ENCODE measurements at places on chromosomes 1 and 21. TPM values are rescaled to one million over a fixed set of nuclear protein-coding genes. Genes with fewer than 3 reads are reported as not detected.
A peak's percentile ranks its signal among the peaks of the same experiment; 100 is the strongest.

DNA sequence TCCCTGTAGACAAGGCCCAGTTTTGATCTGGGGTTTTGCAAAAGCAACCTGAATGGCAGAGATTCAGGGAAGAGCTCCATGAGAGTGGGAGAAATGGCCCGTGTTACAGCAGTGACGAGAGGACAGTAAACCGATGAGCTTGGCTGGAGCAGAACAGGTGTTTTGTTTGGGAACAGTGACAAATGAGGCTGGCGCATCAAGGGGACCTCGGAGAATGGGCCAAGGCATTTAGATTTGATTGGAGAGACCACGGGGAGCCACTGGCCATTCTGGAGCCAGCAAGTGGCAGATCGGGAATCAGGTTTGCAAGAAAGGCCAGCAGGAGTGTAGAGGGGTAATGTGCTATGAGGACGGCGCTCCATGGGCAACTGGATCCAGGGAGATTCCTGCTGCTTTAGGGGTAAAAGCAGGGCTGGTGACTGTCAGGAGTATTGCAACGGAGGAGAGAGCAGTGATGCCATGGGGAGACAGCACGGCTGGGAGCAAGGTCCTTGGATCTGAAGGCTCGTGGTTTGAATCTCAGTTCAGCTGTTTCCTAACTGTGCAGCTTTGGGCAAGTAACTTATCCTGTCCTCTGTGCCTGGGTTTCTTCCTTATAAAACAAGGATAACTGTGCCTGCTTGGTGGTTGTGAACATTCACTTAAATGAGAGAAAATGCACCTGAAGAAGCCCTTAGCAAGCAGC lies 9.9 kb upstream of the KLHDC7A start:
- peaks cover 23% of the 10 kb centered on the region for H3K27me3 ChIP-seq
- no peak overlapping the region for H3K27ac ChIP-seq
- DNase-seq, result no peak
- no peaks in the 10 kb centered on the region for H3K4me1 ChIP-seq

DNA sequence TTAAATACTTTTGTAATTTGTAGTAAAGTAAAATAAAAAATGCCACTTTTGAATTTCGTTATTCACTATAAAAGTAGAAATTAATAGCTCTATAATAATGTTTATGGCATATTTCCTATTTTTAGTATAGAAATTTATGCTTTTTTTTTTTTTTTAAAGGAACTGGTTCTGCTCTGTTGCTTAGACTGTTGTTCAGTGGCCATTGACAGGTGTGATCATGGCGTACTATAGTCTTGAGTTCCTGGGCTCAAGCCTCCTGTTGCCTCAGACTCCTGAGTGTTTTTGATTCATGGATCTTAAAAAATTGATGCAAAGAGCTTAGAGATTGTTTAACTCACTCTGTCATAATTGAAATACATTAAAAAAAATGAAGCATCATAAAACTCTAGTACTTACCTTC lies 53.6 kb downstream of the RPS6KC1 start:
- no peaks in the 10 kb centered on the region for H3K4me1 ChIP-seq
- H3K36me3 ChIP-seq, result peaks cover 17% of the 10 kb centered on the region
- no peak for DNase-seq

GRCh38 chr1:184647471-184647870 lies 107.2 kb downstream of the EDEM3 start:
- no peak overlapping the region for H3K27ac ChIP-seq
- no peak overlapping the region for H3K4me3 ChIP-seq
- no peaks in the 10 kb centered on the region for H3K27me3 ChIP-seq
- DNase-seq, result no peak
- peaks cover 32% of the 10 kb centered on the region for H3K4me1 ChIP-seq
- H3K36me3 ChIP-seq, result no peaks in the 10 kb centered on the region

DNA sequence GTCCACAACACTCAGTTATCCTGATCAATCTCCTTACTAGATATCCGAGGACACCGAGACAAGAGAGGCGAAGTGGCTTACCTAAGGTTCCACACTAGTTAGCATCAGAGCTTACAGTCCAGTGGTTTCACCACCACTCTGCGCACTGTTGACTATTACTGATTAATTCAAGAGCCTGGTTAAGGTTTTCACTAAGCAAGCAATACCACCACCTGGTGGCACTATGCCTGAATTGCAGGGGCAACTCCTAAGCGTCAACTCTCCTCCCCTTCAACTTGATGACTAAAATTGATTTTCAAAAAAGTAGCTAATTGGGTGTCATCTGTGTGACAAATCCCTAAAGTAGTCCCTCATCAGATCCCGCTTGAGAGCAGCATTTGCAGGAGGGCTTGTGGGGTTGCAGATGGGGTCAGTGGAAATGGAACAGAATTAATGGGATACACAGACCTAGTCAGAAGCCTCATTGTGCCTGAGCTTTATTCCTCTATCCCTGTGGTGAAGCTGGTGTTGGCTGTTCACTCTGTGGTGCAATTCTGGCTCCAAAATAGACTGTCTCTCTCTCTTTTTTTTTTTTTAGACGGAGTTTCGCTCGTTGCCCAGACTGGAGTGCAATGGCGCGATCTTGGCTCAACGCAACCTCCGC lies 9.1 kb downstream of the TTC22 start:
- peaks cover 16% of the 10 kb centered on the region for H3K27me3 ChIP-seq
- H3K36me3 ChIP-seq, result no peaks in the 10 kb centered on the region
- no peak for DNase-seq
- H3K4me3 ChIP-seq, result no peak overlapping the region
- H3K27ac ChIP-seq, result no peak overlapping the region

GRCh38 chr1:27872802-27873551 lies 633 bp downstream of the THEMIS2 start:
- H3K4me3 ChIP-seq, result peak overlapping the region; percentile 70
- no peak for DNase-seq
- peaks cover 8% of the 10 kb centered on the region for H3K4me1 ChIP-seq
- peak overlapping the region; percentile 40 for H3K27ac ChIP-seq

- H3K4me1 ChIP-seq, result no peaks in the 10 kb centered on the region
- H3K27me3 ChIP-seq, result no peaks in the 10 kb centered on the region
- DNase-seq, result no peak
Measured at GRCh38 chr1:246078126-246078887, 428.8 kb downstream of the SMYD3 start.

- no peak overlapping the region for H3K4me3 ChIP-seq
- no peaks in the 10 kb centered on the region for H3K36me3 ChIP-seq
- no peaks in the 10 kb centered on the region for H3K27me3 ChIP-seq
Measured at GRCh38 chr21:42032968-42033367, 22.8 kb upstream of the ZBTB21 start.

- DNase-seq, result no peak
- no peak overlapping the region for H3K27ac ChIP-seq
- H3K27me3 ChIP-seq, result no peaks in the 10 kb centered on the region
- H3K4me1 ChIP-seq, result no peaks in the 10 kb centered on the region
- H3K36me3 ChIP-seq, result no peaks in the 10 kb centered on the region
Measured at GRCh38 chr1:38361566-38361965, 315.0 kb upstream of the POU3F1 start.

DNA sequence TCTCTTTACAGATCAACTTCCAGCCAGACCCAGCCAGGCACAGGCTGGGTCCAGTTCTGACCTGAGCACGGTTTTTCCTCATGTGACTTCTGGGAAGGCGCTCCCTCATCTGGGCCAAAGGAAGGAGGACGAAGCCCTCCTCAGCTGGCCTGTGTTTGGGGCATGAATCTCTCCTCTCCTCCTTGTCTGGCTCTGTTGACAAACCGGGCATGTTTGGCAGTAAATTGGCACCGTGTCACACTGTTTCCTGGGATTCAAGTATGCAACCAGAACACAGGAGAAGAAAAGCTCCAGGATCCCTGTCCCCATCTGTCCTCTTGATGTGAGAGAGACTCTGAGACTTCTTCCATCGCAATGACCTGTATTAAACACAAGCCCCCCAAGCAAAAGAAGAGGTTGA lies 18.3 kb downstream of the NECAP2 start:
- no peaks in the 10 kb centered on the region for H3K27me3 ChIP-seq
- no peak overlapping the region for H3K4me3 ChIP-seq
- peak overlapping the region; percentile 5 for H3K27ac ChIP-seq

DNA sequence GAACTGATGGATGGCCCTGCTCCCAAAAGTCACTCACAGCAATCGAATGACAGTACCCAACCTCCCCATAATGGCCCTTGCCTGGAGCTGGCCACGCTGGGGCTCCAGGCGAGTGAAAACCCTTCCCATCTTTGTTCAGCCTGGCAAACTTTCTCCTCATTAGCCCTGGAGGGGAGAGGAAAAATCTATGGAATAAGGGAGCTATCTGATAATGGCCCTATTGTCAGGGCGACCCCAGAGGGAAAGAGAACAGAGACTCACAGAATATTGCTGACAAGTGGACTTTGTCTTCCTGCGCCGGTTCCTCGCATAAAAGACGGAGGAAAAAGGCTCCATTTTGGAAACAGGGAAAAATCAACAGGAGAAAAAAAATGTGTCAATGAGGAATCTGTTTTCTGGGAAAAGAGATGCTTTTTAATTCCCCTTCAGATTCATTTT lies 13.0 kb upstream of the ARHGEF16 start:
- H3K27me3 ChIP-seq, result peaks cover 14% of the 10 kb centered on the region
- no peak for DNase-seq
- no peak overlapping the region for H3K4me3 ChIP-seq
- no peaks in the 10 kb centered on the region for H3K36me3 ChIP-seq

DNA sequence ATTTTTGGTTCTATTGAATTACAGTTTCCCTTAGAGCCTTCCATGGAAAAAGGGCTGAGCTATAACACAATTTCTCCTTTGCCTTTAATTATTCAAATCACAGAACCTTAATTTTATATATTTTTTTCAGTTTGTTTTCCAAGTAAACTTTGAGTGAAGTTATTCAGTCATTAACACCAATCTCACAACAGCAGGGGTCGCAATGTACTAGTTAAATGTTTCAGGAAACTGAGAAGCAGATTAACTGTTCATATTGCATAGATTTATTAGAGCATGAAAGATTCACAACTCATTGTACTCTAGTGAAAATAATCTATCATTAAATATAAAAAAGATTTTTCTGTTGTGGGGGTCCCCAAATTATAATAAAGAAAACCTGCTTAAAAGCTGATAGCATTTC lies 64.1 kb downstream of the KIFAP3 start:
- no peak overlapping the region for H3K4me3 ChIP-seq
- peaks cover 11% of the 10 kb centered on the region for H3K36me3 ChIP-seq
- no peak for DNase-seq
- no peaks in the 10 kb centered on the region for H3K27me3 ChIP-seq
- no peaks in the 10 kb centered on the region for H3K4me1 ChIP-seq

DNA sequence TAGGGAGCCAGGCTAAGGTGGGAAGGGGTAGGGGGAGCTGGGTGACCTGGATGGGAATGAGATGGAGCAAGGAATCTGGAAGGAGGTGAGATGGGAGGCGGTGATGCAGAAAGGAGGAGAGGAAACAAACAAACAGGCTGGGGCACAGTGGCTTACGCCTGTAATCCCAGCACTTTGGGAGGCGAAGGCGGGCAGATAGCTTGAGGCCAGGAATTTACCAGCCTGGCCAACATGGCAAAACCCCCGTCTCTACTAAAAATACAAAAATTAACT lies 10.8 kb downstream of the CRABP2 start:
- H3K27me3 ChIP-seq, result peaks cover 39% of the 10 kb centered on the region
- DNase-seq, result no peak
- H3K4me1 ChIP-seq, result peaks cover 20% of the 10 kb centered on the region
- no peak overlapping the region for H3K4me3 ChIP-seq

GRCh38 chr1:97759078-97759477 lies 161.8 kb downstream of the DPYD start:
- peak overlapping the region; percentile 0 for H3K27ac ChIP-seq
- H3K4me3 ChIP-seq, result no peak overlapping the region
- DNase-seq, result no peak

DNA sequence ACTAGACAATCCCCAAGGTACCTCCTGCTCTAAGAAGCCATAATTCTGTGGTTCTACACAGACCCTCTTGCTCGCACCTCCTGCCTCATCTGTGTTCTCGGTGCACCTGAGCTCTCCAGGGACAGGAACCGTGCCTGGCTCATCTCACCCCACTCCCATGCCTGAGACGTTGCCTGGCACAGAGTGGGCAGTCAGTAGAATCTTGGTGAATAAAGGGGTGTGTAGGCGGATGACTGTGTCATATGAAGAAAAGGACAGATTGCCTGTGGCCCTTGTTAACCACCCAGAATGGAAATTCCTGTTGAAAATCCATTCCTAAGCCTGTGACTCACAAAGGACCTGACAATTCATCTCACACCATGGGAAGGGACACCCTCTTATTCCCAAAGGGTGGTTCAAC lies 92.9 kb downstream of the KCNN3 start:
- H3K4me1 ChIP-seq, result no peaks in the 10 kb centered on the region
- no peaks in the 10 kb centered on the region for H3K27me3 ChIP-seq
- no peak for DNase-seq
- no peak overlapping the region for H3K27ac ChIP-seq

GRCh38 chr1:86382878-86383277 lies 13.2 kb downstream of the ODF2L start:
- H3K36me3 ChIP-seq, result no peaks in the 10 kb centered on the region
- peak overlapping the region; percentile 14 for H3K4me3 ChIP-seq
- DNase-seq, result no peak
- no peaks in the 10 kb centered on the region for H3K27me3 ChIP-seq
- peak overlapping the region; percentile 43 for H3K27ac ChIP-seq

DNA sequence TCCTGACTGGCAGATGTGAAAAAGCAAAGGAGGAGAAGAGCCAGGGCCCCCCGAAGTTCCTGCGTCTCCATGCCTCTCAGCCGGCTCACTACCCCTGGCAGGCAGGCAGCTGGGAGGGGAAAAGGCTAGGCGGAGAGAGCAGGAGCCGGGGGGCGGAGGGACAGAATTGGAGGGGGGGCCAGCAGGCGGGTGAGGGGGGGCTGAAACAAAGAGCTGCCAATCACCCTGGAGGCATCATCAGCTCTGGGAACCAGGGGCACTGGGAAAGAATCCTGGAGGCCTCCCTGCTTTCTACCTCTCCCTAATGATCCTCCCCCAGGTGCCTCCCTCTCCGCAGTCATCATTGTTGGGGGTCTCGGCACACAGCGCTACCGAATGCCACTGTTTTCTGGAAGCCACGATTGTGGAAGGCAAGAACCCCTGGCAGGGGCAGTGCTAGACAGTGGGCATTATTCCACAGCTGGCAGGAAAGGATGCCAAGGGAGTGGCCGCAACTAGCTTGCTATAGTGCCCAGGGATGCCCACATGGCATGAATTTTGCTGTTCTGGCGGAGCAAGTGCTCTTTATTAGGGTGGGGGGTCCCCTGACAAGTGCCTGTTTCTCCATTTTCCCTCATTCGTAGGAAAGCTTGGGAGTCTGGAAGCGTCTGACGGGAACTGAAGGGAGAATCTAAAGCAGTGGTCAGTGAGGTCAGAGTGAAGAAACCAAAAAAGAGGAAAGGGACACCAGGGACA lies at the start of gene THBS3:
Gene THBS3 (minus strand): TSS at position 92 of the 735 bp plus-strand sequence. CDS start 21 bp downstream, at position 71.
- peak; percentile 52 for DNase-seq
- H3K4me3 ChIP-seq, result peak within 1 kb of the TSS; percentile 91
- peaks cover 15% of the 10 kb centered on the region for H3K36me3 ChIP-seq
- H3K27me3 ChIP-seq, result no peaks in the 10 kb centered on the region

GBP6 gene
- total RNA-seq, result not detected

LMOD1 gene
- total RNA-seq, result 13.5 TPM

TTC24 gene
- total RNA-seq, result not detected

XKR8 gene
- total RNA-seq, result 3.7 TPM

MSH4 gene
- 0.59 TPM for total RNA-seq

KCND3 gene
- total RNA-seq, result 11.5 TPM

CTH gene
- 1.8 TPM for total RNA-seq

Measured in heart right ventricle (tissue), 16 donors.